ENCODE measurements at places on chromosomes 2 and 18.

GRCh38 chr2:105576440-105577241 is 168.1 kb upstream of the NCK2 start:
- H3K4me3 ChIP-seq, result no peak overlapping the region
- no peaks in the 10 kb centered on the region for H3K27me3 ChIP-seq
- H3K4me1 ChIP-seq, result peaks cover 28% of the 10 kb centered on the region
- peak overlapping the region; percentile 70 for H3K27ac ChIP-seq
- no peak for DNase-seq

GRCh38 chr2:383888-384287 is 96.0 kb upstream of the ALKAL2 start:
- H3K4me3 ChIP-seq, result no peak overlapping the region
- H3K36me3 ChIP-seq, result no peaks in the 10 kb centered on the region
- H3K27ac ChIP-seq, result no peak overlapping the region
- no peak for DNase-seq
- H3K27me3 ChIP-seq, result peaks cover 5% of the 10 kb centered on the region
- no peaks in the 10 kb centered on the region for H3K4me1 ChIP-seq

- no peak for DNase-seq
- no peak overlapping the region for H3K4me3 ChIP-seq
- H3K27me3 ChIP-seq, result no peaks in the 10 kb centered on the region
- H3K4me1 ChIP-seq, result peaks cover 16% of the 10 kb centered on the region
- no peak overlapping the region for H3K27ac ChIP-seq
Measured at GRCh38 chr2:73839653-73840411, 11.1 kb downstream of the STAMBP start.

- no peak overlapping the region for H3K4me3 ChIP-seq
- H3K27me3 ChIP-seq, result peaks cover 9% of the 10 kb centered on the region
- DNase-seq, result no peak
Measured at GRCh38 chr18:24482821-24483220, 22.4 kb downstream of the HRH4 start.

GRCh38 chr2:223008956-223009355 is 43.0 kb upstream of the KCNE4 start:
- H3K27me3 ChIP-seq, result peaks cover 11% of the 10 kb centered on the region
- H3K27ac ChIP-seq, result no peak overlapping the region
- H3K4me1 ChIP-seq, result no peaks in the 10 kb centered on the region
- no peaks in the 10 kb centered on the region for H3K36me3 ChIP-seq
- no peak overlapping the region for H3K4me3 ChIP-seq
- DNase-seq, result no peak

GRCh38 chr2:201769666-201770373 is 10.9 kb downstream of the ALS2 start:
- H3K36me3 ChIP-seq, result peaks cover 9% of the 10 kb centered on the region
- DNase-seq, result no peak
- H3K27me3 ChIP-seq, result no peaks in the 10 kb centered on the region
- peaks cover 4% of the 10 kb centered on the region for H3K4me1 ChIP-seq
- no peak overlapping the region for H3K4me3 ChIP-seq

- peaks cover 55% of the 10 kb centered on the region for H3K36me3 ChIP-seq
- DNase-seq, result no peak
- peaks cover 3% of the 10 kb centered on the region for H3K27me3 ChIP-seq
- peak overlapping the region; percentile 95 for H3K27ac ChIP-seq
- H3K4me3 ChIP-seq, result no peak overlapping the region
Measured at GRCh38 chr2:233416706-233417105, 62.4 kb downstream of the DGKD start.

DNA sequence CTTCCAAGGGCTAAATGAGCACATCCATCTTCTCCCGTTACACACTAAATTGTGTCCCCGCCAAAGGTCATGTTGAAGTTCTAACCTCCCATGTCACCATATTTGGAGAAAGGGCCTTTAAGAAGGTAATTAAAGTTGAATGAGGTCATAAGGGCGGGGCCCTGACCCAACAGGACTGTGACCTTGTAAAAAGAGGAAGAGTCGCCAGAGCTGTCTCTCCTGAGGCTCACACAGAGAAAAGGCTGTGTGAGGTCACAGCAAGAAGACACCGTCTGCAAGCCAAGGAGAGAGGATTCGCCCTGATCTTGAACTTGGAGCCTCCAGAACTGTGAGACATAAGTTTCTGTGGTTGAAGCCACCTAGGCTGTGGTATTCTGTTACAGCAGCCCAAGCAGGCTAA is 24.1 kb downstream of the TRABD2A start:
- peaks cover 90% of the 10 kb centered on the region for H3K4me1 ChIP-seq
- peaks cover 37% of the 10 kb centered on the region for H3K36me3 ChIP-seq
- H3K27me3 ChIP-seq, result no peaks in the 10 kb centered on the region
- H3K4me3 ChIP-seq, result peak overlapping the region; percentile 66
- peak overlapping the region; percentile 84 for H3K27ac ChIP-seq

- no peaks in the 10 kb centered on the region for H3K36me3 ChIP-seq
- peaks cover 2% of the 10 kb centered on the region for H3K27me3 ChIP-seq
- no peak overlapping the region for H3K4me3 ChIP-seq
- no peak for DNase-seq
- no peak overlapping the region for H3K27ac ChIP-seq
Measured at GRCh38 chr2:29108225-29108624, 7.0 kb upstream of the CLIP4 start.

GRCh38 chr18:59451073-59451472 is 92.0 kb upstream of the LMAN1 start:
- H3K4me1 ChIP-seq, result no peaks in the 10 kb centered on the region
- no peaks in the 10 kb centered on the region for H3K27me3 ChIP-seq
- H3K36me3 ChIP-seq, result no peaks in the 10 kb centered on the region
- DNase-seq, result no peak
